Activated CD8-positive, alpha-beta memory T cell treated with anti-CD3 and anti-CD28 coated beads, Interleukin-2, amount 10 ng/mL, durations not matched to agents 7 days and 5 days (primary cell): ENCODE measurements at places on chromosomes 2 and 18.

- DNase-seq, result no peak
These were observed 72.3 kb downstream of the AFF3 start for GRCh38 chr2:100070078-100070477.

- DNase-seq, result no peak
These were observed 93.1 kb downstream of the ZNF236 start for GRCh38 chr18:76915456-76915855.

- peak; percentile 42 for DNase-seq
These were observed 3.2 kb downstream of the EMX1 start for GRCh38 chr2:72920318-72921087.

GRCh38 chr2:239685556-239685955 lies 284.7 kb upstream of the HDAC4 start:
- DNase-seq, result peak; percentile 9

DNA sequence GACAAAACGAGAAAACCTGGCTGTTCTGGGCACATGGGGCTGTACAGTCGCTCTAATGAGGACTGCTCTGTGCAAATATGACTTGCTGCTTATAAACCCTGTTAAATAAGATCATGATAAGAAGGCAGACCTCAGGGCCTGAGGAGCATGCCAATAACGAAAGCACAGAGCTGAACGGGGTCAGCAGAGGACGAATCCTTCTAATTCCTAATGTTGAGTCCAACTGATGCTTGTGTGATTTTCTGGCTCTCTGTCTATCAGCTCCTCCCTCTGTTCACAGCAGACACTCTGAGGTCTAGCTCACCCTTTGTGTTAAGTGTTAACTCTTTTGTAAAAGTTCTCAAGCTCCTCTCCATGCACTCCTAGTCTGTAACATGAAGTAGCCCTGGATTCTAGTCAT lies 167.2 kb upstream of the REV1 start:
- no peak for DNase-seq

GRCh38 chr2:224882291-224883171 lies 159.7 kb downstream of the DOCK10 start:
- DNase-seq, result no peak

- DNase-seq, result no peak
These were observed 151.2 kb downstream of the ANTXR1 start for GRCh38 chr2:69164061-69164778.

DNA sequence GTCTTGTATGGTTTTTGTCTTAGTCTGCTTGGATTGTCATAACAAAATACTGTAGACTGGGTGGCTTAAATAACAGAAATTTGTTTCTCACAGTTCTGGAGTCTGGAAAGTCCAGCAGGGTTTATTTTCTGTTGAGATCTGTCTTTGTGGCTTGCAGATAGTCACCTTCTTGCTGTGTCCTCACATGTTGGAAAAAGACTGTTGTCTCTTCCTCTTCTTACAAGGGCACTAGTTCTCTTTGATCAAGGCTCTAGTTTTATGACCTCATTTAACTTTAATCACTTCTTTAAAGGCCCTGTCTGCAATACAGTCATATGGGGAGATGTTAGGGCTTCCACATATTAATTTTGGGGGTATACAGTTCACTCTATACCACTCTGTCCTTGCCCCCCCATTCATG lies 56.5 kb downstream of the NBEAL1 start:
- DNase-seq, result no peak

DNA sequence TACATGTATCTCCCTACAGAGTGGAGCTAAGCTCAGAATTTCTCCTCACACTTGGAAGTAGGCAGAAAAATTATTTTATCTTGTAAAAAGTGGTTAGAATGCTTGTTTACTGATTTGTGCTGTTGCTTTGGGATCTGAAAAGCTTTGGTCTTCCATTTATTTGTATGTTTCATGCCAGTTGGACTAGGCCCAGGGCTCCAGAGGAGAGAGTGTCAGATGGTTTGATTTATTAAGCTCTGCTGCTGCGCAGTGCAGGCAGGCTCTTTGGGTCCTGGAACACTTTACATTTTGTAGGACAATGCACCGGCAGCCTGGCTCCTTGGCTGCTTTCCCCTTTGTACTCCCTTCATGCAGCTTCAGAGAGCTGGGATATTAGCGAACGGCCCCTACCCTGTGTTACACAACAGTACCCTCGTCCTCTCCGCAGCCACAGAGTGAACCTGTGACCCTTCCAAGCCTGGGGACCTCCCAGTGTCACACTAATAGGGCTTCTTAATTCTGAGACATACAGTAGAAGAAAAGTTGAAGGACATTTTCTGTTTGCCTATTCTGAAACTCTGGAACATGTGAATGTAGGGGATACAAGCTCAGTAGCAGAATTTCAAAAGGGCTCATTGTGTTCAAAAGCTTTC lies 56.7 kb upstream of the EML6 start:
- no peak for DNase-seq

DNA sequence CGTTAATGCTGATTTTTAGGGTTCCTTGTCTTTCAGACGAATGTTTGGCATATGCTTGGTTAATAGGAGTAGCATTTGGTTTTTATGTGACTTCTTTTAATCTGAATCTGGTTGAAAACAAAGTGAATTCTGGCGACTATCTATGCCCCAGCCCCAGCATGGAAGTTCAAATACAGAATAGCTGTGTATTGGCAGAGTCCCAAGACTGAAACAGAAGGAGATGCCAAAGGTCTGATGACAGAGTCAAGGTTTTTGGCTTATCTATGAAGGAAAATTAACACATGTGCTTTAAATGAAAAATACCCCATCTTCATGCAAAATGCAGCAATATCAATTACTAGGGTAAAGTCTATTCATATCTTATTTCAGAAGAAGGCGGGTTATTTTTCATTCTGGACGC lies 734.8 kb upstream of the NXPH2 start:
- no peak for DNase-seq

- no peak for DNase-seq
These were observed 100.2 kb downstream of the AGAP1 start for GRCh38 chr2:235594041-235594440.
